GM12892 (cell line): ENCODE measurements at places on chromosomes 5 and 9.

GRCh38 chr5:109028608-109029299 is 281.1 kb downstream of the FER start:
- no peak for DNase-seq

- DNase-seq = no peak
Measured at GRCh38 chr5:76819851-76820525, 1.2 kb downstream of the F2RL1 start.

GRCh38 chr9:14218253-14218652 is 95.7 kb downstream of the NFIB start:
- DNase-seq = no peak

DNA sequence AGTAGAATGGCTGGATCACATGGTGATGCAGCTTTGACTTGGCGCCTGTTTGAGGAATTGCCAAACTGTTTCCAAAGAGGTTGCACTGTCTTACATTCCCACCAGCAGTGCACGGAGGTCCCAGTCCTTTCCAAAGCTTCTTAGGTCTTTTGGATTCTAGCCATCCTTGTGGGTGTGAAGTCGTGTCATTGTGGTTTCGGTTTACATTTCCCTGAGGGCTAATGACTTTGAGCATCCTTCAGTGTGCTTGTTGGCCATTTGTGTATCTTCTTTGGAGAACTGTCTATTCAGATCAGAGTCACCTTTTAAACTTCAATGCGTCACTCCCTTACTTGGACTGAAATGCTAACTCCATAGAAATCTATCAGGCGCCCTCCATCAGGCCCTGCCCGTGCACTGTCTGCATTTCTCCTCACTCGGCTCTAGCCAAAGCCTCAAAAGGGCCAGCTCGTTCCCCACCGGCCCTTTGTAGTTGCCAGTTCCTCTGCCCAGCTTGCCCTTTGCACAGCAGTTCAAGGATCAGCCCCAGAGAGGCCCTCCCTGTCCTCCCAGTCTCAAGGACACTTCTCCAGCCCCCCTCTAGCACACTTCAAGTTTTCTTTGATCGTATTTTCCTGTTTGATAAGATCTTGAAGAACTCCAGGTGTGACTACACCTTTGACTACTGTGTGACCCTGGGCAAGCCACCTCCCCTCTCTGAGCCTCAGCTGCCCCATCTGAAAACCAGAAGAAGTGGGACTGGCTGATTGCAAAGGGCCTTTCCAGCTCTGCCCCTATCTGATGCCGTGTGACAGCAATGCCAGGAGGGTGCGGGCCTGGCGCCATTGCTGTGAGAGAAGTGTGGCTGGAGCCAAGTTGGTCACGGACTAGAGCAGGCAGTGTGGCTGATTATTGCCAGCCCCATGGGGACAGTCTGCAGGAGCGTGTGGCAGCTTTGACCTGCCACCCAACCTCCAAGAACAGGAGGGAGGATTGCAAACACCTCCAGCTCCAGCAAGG is 5.6 kb downstream of the HRH2 start:
- DNase-seq = no peak

GRCh38 chr9:13166996-13167395 is 112.5 kb downstream of the MPDZ start:
- no peak for DNase-seq

- DNase-seq = peak; percentile 38
Measured at GRCh38 chr9:14585730-14586473, 107.3 kb downstream of the ZDHHC21 start.

DNA sequence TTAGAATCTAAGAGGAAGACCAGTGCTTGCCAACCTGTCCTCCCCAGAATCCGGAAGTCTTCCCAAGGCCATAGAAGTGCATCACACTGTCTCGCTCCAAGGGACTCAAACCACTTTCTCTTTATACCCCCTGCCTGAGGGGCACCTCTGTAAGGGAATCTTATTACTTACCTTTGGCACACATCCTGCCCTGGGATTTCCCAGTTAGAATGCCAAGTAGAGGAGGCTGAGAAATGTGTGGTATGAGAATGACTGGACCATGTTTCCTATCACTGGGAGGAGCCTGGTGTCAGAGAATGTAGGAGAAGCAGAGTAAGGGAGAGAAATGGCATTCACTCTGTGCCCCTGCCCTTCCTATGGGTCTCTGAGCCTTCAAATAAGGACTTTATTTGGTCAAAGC is 85.8 kb downstream of the AOPEP start:
- no peak for DNase-seq

DNA sequence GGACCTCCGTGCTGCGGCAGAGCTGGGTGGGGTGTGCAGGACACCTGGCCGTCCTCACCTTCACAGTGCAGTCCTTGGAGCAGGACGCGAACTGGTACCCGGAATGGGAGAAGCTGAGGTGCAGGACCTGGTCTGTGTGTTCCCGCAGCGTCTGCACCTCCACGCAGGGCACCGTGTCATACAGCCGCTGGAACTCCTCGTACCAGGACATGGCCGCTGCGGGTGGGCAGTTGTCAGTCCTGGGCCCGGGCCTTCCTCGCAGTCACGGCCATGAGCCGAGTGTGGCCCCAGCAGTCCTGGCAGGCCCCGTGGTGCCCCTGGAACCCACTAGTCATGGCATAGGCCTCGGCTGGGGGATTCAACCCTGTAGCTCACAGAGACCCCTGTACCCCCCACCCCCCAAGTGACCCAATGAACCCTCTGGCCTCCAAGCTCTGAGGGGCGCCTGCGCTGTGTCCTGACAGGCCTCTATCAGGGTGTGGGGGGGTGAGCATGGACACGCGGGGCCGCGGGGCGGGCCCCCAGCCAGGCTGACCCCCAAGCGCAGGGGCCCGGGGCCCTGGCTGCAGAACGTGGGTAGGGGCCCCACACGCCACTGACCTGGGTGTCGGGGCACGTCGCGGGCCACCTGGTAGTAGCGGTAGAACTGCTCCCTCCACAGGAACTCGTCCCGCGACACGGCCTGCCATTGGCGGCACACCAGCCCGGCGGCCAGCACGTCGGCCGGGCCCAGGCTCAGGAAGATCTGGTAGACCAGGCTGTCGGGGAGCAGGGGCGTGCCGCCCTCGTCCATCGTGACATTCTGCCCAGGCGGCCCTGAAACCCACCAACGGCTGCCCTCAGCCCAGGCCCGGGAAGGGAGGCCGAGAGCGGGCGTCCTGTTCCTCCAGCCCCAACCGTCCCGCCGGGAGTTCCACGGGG is 987 bp downstream of the FBXW5 start:
- peak; percentile 70 for DNase-seq

DNA sequence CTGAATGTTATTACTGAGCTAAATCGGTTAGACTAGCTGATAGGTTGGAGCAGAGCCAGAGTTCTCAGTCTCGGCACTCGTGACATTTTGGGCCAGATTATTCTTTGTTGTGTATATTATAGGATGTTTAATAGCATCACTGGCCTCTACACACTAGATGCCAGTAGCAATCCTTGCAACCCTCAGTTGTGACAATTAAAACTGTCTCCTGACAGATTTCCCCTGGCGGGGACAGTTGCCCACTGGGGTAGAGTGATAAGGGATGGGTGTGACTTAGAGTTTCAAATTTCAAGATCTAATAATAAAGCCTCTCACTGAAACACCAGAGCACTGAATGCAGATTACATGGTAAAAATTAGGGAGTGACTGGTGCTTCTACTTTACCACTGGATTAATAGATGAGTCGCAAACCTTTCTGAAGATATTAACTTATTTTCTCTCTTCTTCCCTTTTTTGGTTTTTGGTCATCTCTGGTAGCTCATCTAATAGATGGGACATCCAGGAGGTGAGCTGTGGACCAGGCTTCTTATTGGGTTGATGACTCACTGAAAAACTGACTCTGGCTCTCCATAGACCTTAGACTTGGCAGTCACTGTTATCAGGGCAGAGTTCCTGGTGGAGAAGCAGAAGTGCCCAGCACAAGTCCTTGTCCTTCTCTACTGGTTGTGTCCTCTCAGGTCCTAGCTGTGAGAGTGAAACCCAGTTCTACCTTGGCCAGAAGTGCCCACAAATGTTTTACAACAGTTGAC is 150.3 kb downstream of the UNC13B start:
- no peak for DNase-seq
